ENCODE measurements at places on chromosomes 16 and 17.

DNA sequence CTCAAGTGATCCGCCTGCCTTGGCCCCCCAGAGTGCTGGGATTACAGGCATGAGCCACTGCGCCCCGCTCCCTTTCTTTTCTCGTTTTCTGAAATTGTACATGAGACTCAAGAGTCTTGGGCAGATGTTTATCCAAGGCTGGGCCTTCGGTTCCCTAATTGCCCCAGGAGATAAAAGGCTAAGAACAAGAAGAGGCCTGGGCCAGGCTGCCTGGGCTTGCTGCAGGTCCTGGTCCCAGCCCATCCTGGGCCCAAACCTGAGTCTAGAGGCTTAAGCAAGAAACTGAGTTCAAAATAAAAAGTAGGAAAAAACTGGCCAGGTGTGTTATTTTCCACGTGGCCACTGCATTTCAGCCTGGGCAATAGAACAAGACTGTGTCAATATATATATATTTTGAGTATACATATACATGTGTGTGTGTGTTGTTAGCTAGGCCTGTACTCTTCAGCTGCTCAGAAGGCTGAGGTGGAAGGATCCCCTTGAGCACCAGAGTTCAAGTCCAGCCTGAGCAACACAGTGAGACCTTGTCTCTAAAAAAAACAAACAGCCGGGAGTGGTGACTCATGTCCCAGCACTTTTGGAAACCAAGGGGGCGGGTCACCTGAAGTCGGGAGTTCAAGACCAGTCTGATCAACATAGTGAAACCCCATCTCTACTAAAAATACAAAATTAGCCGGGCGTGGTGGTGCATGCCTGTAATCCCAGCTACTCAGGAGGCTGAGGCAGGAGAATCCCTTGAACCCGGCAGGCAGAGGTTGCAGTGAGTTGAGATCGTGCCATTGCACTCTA lies 6.8 kb upstream of the CLUH start:
- no peak for DNase-seq

GRCh38 chr16:11051879-11052808 lies 107.8 kb downstream of the CLEC16A start:
- no peak for DNase-seq

DNA sequence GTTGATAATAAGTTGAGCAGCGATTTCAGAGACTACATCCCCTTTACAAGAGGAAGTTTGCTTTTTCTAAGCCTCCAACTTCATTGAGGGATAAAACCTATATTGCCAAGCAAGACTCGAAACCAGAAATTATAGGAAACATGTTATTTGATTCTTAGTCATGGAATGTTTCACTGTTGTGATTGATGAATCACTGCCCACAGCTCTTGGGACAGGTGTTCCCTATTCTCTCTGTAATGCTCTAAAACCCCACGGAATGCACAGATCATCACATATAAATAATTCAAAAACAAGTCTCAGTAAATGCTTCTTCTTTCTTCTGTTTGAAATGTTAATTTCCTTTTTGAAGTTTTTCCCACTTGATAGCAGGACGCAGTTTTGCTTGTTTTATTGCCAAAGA lies 809.5 kb upstream of the GOT2 start:
- no peak for DNase-seq

DNA sequence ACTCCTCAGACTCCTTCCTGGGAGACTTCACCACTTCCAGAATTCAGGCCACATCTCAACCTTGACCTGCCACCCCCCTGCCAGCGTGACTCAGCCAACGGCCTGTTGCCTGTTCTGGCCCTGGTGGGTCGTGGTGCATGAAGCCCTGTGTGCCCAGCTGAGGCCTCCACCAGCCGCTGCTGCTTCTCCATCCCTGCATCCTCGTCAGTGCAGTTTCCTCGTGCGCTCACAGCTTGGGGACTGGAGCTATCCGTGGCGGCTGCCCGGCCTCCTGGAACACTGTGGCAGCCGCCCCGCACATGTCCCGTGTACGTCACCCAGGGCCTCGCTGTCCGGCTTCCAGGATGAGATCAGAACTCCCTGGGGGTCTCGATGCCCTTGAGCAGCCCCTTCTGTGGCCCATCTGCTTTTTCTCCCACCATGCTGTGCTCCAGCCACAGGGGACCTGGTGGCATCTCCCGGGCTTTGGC lies 8.0 kb upstream of the TEDC2 start:
- no peak for DNase-seq

- no peak for DNase-seq
Observed at GRCh38 chr17:49932138-49932723, 36.8 kb upstream of the DLX4 start.

Data from H54 (cell line).